ENCODE measurements at places on chromosomes 2 and 18.

- no peak for DNase-seq
These were observed 208.4 kb upstream of the COL3A1 start for GRCh38 chr2:188765522-188766470.

GRCh38 chr18:3604235-3604497 lies 154.2 kb downstream of the TGIF1 start:
- DNase-seq, result no peak

DNA sequence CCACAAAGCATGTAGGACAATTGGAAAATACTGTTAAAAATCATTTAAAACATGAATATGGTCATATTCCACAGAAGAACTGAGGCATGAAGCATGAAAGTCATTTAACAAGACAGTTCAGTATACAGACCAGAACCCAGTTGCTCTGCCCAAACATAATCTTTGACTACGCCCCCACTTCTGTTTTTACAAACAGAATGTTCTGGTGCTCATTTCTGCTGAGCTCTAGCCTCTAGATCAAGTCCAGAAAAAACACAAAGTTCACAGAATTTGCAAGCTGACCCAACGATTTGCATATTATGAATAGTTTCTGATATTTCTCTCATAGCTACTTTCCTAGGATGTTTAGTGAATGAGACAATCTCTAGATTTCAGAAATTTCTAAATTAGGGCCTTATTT lies 424.9 kb downstream of the PID1 start:
- no peak for DNase-seq

DNA sequence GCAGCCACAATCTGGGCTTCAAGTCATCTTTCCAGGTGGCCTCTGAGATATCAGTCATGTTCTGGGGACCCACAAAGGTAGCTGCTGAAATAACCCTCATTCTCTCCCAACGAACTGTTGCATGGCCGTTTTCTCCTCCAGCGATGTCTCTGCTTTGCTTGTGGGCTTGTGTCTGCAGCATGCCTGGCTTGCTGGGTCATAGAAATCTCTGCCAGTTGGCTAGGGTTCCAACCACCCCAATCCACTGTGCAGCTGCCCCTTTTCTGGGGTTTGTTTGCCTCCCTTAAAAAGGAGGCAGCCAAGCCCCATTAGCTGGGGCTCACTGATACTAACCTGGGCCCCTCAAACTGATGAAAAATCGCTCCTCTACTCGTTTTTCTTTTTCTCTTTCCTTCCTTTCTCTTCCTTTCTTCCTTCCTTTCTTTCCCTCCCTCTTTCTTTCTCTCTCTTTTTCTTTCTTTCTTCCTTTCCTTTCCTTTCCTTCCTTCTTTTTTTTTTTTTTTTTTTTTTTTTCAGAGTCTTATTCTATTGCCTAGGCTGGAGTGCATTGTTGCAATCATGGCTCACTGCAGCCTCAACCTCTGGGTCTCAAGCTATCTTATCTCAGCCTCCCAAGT lies 680.0 kb downstream of the EPHA4 start:
- DNase-seq, result no peak

DNA sequence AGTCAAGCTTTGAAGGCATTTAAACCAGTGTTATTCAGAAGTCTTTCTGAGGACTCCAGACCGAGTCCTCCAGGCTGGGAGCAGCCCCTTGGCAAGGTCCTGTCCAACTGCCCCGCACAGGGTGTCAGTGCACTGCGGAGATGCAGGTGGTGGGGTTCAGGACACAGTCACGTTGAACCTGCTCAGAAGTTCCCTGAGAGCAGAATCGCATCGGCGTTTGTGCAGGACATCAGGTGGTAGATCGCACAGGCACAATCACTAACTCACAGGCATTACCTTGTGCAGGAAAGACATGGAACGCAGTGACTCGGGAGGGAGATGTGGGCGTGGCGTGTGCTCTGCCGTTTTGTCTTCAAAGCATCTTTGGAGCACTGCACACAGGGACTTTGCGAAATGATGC lies 10.4 kb downstream of the COPS9 start:
- DNase-seq, result no peak

DNA sequence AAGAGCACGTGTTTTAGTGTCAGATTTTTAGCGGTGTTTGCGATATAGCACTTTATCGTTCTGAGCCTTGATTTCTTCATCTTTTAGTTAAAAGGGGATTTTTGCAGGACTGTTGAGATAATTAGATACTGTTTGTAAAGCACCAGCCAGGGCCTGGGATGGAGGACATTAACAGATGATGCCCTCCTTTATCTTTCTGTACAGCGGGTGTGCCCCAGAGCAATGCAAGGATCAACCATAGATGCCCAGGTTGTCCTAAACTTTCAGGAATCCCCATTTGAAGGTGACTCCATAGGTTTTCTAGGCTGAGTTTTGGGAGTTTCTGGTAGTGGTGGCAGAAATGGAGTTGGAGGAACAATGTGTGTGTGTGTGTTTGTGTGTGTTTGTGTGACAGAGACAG lies 97.0 kb upstream of the SPRED2 start:
- DNase-seq, result no peak

DNA sequence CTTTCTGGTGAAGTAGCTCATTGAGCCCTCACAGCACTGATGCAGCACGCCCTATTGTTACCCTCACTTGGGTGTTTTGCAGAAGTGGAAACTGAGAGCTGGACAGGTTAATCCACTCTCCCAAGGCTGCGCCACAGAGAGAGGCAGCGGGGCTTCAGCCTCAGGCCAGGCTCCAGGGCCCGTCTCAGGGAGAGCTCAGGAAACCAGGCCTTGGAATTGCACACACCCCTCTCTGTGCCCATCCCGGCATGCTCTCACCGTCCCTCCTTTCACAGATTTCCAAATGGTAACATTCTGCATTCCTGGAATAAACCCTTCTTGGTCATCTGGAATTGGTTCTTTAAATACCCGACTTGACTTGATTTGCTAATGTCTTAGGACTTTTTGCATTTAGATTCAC lies 51.5 kb downstream of the TWIST2 start:
- no peak for DNase-seq

DNA sequence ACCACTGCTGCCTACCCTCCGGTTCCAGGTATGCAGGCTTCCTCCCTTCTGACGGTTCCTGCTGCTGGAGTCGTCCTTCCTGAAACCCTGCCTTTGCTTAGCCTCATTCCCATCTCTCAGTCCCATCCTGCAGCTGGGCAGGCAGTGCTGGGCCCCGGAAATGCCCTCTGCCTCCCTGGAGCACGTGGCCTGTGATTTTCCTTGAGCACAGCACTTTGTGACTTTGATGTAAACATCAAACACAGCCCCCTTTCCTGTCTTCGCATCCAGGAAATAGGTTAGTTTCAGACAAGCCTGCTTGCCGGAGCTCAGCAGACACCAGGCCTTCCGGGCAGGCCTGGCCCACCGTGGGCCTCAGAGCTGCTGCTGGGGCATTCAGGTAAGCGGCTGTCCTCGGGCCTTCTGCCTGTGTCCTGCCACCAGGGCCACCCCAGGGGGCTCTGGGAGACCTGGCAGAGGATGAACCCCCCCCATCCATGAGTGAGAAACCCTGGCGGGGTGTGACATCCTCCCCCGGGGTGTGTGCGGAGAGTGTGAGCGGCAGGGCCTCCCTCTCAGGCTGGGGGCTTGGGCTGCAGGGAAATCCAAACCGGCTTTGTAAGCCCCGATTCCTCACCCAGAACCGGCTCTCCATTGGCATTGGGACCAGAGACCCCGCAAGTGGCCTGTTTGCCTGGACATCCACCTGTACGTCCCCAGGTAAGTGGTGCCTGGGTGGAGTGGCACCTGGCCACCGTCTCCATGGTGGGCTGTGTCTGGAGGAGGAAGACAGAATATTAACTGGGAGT lies at the start of gene ZAP70:
TSS of gene ZAP70 (plus strand) at position 281 of the 788 bp plus-strand sequence. CDS start 10,461 bp downstream, outside the sequence.
- DNase-seq, result no peak

GRCh38 chr2:19747310-19748072 lies 154.3 kb downstream of the TTC32 start:
- DNase-seq, result no peak

- DNase-seq, result no peak
These were observed 39.1 kb upstream of the FIGN start for GRCh38 chr2:163774862-163775261.

DNA sequence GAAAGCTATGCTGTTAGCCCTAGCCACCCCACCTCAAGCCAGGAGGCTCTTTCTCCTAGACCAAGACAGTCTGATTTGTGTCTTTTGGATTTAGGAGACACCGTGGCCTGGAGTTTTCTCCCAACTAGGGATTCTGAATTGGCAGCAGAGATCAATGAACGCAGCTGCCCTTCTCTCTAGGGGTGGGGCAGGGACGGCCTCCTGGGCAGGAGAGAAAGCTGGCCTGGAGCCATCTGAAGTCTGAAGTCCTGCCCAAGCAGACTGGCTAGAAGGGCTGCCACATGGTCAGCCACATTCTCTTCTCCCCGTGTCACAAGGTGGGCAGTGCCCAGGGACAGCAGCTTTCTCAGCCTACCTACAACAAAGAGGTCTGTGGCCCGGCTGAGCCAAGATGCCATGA lies 45.1 kb downstream of the PIEZO2 start:
- no peak for DNase-seq

DNA sequence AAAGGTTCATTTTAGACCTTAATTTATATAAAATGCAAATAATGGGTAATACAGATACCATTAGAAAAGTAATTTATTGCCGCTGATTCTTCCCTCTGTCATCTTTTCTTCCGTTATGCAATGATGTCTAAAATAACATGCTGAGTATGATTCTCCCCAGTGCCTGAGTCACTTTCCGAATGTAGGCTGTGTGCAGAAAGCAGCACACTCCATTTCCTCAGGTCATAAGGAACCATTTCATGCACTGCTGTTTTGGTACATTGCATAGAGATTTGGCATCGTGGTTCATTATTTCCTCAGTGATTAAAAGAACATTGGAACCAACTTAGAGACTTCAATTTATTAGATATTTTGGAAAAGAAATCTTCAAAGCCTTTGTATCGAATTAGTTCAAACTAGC lies 173.5 kb downstream of the CDH2 start:
- DNase-seq, result no peak

DNA sequence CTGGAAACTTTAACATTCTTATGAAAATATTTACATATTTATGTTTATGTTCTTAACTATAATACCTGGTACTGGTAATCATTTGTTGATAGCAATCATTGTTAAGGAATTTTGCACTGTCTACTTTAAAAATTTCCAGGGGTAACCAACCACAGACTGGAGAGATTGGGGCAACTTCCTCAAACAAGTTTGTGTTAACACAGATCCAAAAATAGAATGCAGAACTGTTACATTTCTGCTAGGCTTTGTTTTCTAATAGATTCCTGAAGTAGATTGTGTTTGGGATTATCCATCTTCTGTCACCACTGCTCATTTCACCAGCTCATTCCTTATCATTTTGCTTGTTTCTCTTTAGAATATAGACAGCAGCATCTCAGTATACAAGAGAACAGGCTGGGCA lies 23.7 kb downstream of the RNF125 start:
- no peak for DNase-seq

GRCh38 chr2:240732911-240733622 lies 41.4 kb downstream of the AQP12A start:
- no peak for DNase-seq

DNA sequence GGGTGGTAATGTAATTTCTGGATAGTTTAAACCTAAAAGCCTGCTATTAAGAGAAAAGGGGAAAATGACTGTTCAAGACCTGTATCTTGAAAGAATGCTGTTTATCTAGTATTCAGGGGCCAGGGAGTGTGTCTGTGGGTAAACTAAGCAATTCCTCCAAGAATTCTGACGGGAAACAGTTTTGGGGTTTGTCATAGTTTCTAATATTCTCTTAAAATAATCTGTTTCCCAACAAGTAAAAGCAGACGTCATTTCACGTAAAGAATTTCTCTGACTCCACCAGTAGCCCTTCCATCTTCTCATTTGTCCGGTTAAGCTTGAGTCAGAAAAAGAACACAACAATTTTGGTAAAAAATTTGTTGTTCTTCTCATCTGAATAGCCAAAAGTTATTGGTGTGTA lies 232.1 kb upstream of the EPAS1 start:
- DNase-seq, result no peak

DNA sequence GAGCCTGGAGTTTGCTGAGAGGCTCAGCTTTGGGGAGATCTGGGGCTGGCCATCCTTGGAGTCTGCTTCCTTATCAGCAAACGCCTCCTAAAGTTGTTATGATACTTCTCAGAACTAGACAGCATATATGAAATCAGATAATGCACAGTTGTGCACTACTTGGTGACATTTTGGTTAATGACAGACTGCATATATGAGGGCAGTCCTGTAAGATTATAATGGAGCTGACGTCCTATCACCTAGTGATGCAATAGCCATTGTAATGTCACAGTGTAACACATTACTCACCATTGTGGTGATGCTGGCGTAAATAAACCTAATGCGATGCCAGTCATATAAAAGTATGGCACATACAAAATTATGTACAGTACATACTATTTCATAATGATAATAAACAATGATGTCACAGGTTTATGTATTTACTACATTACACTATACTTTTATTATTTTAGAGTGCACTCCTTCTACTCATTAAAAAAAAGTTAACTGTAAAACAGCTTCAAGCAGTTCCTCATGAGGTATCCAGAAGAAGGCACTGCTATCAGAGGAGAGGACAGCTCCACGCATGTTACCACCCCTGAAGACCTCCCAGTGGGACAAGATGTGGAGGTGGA lies 298.1 kb upstream of the REV1 start:
- DNase-seq, result no peak

DNA sequence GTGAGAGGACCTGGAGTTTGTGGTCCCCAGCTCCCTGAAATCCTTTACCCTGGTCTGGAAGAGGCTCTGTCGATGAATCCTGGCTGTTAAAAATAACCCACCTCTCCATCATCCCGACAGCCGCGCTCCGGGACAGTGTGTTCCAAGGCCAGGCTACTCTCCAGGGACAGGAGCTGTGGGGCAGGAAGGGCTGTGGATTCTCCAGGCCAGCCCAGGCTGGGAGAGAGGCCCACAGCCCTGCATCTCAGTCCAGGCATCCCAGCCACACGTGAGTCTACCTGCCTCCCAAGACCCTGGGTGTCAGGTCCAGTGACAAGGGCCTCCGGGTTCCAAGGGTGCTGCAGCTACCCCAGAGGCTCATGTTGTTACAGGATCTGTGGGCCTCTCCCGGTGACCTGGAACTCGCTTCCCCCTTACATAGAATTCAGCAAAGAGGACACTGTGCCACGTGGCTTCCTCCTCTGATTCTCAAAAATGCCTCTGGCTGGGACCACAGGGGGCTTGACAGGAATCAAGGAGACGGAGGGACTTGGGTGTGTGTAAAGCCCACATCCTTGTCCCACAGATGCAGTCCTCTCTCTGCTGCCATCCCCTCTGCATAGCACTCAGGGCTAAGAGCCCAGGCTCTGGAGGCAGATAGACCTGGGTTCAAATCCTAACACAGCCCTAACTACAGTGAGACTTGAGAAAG lies 17.3 kb downstream of the ADRA2B start:
- no peak for DNase-seq

- no peak for DNase-seq
These were observed 113.0 kb upstream of the COPS8 start for GRCh38 chr2:236972491-236973342.

- DNase-seq, result no peak
These were observed 48.5 kb downstream of the TMX3 start for GRCh38 chr18:68666381-68666780.

DNA sequence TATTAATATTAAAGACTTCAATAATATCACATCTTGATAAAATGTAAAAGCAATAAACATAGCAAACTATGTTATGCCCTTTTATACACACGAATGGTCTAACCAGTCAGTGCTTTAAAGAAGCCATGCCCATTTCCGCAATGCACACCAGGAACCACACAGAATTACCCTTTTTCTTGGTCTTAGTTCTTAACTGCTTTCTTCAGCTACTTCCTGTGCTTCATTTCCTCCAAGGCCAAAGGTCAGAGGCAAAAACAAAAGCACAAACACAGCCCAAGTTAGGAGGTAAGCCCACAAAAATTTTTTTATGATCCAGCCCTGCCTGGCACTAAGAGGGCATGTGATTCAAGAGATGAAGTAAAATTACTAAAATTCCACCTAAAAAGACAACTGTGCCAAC lies 267.2 kb downstream of the FBXO15 start:
- no peak for DNase-seq

- DNase-seq, result no peak
These were observed 301.3 kb downstream of the ZNF407 start for GRCh38 chr18:74898965-74899364.
